Natural killer cell treated with Interleukin-12 subunit alpha and Interleukin-12 subunit beta and Interleukin-15 and Interleukin-18, amount 100 ng/mL, for 72 hours (primary cell): ENCODE measurements at places on chromosomes 5 and 9. TPM values are rescaled to one million over a fixed set of nuclear protein-coding genes. Genes with fewer than 3 reads are reported as not detected.

Gene TLX3
- total RNA-seq = not detected

Gene GLDC
- total RNA-seq = 1.4 TPM

Gene NUDT12
- total RNA-seq = 0.26 TPM

Gene NTRK2
- 0.24 TPM for total RNA-seq

Gene IL31RA
- 3.0 TPM for total RNA-seq

Gene TMEM167A
- 56.9 TPM for total RNA-seq

DNA sequence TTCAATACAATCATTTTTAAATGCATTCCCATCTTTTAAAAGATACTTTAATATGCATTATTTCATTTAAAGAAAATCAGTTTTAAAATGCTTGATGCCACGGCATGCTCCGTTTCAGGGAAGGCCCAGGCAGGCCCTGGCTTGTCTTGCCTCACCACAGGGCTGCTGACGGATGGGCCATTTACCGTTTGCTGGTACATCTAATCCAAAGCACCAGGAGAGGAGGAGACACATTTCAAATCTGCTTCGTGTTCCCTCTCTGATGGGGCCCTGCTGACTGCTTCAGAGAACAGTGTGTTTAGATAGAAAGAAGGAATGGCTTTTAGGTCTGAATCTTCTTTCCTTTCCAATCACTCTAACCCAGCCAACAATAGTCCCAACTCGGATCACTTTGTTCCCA is 185.2 kb downstream of the DCP2 start:
- DNase-seq = no peak

GRCh38 chr9:120477534-120478001 is 102.4 kb downstream of the CDK5RAP2 start:
- no peak for DNase-seq

GRCh38 chr5:181088289-181088688 is 42.7 kb downstream of the OR2V1 start:
- no peak for DNase-seq

- no peak for DNase-seq
Observed at GRCh38 chr5:177356746-177357145, 978 bp upstream of the RGS14 start.

- DNase-seq = no peak
Observed at GRCh38 chr5:52837591-52838001, 49.9 kb downstream of the ITGA1 start.

DNA sequence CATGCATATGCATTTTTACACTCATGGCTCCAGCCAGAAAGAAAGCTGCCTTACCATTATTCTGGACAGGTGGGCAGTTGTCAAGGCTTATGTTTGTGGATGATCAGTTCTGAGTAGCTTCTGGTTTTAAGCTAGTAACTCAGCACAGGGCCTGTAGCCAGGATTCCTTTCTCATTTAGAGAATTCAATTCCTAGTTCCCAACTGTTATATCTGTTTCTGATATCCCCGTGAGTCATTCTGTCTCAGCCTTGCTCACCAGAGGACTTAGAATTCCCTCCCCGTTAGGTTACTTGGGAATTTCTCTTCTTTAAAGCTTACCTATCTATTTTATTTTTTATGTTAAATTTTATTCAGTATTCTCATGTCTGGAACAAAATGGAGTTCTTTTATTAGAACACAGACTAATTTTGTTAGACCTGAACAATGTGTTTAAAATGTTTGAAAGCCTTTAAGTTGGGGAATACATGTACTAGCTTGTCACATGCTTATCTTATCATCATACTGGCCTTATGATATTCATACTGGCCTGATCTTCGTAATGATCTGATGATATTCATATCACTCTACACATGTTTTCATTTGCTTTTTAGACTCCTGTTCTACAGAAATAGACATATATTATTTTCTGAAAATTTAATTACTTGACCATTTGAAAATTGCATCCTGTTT is 47.1 kb downstream of the CAST start:
- DNase-seq = no peak

GRCh38 chr5:125914471-125914870 is 508.7 kb upstream of the GRAMD2B start:
- no peak for DNase-seq

DNA sequence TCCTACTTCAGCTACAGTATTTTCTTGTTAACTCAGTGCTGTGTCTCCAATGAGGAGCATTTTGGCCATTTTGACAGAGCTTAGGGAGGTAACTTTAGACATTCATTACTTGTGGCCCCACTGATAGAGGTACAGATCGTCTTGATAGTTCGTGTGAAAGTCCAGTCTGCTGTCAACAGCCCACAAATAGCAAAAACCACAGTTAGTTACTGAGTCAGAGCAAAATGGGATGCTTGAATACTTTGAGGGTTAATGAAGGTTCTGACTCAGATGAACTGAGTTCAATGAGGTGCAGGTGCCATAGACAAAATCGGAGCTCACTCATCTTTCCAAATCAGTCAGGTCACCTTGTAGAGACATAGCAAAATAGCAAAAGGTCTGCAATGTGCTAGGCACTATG is 163.1 kb upstream of the TLE4 start:
- DNase-seq = no peak

DNA sequence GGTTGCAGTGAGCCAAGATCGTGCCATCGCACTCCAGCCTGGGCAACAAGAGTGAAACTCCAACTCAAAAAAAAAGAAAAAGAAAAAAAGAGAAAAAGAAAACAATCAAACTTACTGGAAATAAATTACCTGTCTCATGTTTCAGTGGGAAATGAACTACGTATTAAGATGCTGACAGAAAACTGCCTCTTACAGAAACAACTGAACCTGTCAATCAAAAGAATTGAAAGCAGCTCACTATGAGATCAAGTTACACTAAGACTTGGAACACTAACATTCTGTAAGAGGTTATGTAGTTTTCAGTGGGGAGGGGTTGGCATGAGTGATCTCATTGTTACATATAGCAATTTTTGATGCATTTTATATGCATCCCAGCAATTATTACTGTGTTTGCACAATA is 64.4 kb upstream of the SPATA31E1 start:
- no peak for DNase-seq

- DNase-seq = no peak
Observed at GRCh38 chr5:5619546-5619945, 197.1 kb downstream of the ICE1 start.

DNA sequence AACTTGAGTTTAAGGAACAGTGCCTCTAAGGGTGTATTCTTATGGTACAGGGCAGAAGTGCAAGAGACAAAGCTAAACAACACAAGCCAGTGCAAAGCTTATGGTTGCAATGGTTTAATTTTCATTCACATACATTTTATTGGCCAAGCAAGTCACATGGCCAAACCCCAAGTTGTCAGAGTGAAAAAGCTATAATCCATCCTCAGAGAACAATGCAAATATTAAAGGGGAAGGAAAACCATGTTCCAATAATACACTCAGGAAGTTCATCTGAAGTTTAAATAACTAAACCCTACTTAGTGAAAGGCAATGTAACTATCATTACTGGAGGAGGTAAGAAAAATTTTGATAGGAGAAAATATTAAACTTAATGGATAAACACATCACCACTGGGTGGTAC is 26.6 kb upstream of the TLR4 start:
- no peak for DNase-seq

GRCh38 chr5:38384396-38384795 is 126.0 kb downstream of the EGFLAM start:
- DNase-seq = no peak

GRCh38 chr5:121681229-121681855 is 170.3 kb upstream of the FTMT start:
- no peak for DNase-seq
